ENCODE measurements at places on chromosomes 6 and 20. TPM values are rescaled to one million over a fixed set of nuclear protein-coding genes. Genes with fewer than 3 reads are reported as not detected.

GINM1 gene
- total RNA-seq: 15.9 TPM

GRCh38 chr6:12311106-12311505 is 20.9 kb downstream of the EDN1 start:
- peaks cover 4% of the 10 kb centered on the region for H3K27me3 ChIP-seq
- no peak for DNase-seq
- H3K4me1 ChIP-seq: no peaks in the 10 kb centered on the region
- H3K36me3 ChIP-seq: no peaks in the 10 kb centered on the region
- no peak overlapping the region for H3K4me3 ChIP-seq

DNA sequence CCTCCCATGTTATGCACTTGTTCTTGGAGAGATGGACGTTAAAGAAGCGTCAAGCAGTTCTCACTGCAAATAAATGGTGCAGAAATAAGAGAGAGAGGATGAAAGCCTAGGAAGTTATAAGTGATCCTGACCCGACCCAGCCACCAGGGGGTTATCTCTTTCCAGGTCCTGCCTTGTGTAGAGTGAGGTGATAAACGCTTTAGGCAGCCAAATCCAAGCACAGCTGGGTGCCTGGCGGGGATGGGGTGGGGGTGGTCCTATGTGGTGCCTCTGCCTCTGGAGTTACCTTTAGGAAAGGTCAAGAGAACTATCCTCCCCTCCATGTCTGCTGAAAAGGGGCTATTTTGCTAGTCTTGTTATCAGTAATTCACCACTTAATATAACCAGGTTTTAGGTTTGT is 9.2 kb upstream of the TFAP2A start:
- peaks cover 79% of the 10 kb centered on the region for H3K27me3 ChIP-seq
- no peak for DNase-seq
- H3K4me3 ChIP-seq: no peak overlapping the region
- H3K4me1 ChIP-seq: peaks cover 13% of the 10 kb centered on the region

GRCh38 chr20:59937150-59937549 is 3.0 kb downstream of the PPP1R3D start:
- H3K4me1 ChIP-seq: peaks cover 37% of the 10 kb centered on the region
- H3K27me3 ChIP-seq: no peaks in the 10 kb centered on the region
- H3K36me3 ChIP-seq: peaks cover 10% of the 10 kb centered on the region

DNA sequence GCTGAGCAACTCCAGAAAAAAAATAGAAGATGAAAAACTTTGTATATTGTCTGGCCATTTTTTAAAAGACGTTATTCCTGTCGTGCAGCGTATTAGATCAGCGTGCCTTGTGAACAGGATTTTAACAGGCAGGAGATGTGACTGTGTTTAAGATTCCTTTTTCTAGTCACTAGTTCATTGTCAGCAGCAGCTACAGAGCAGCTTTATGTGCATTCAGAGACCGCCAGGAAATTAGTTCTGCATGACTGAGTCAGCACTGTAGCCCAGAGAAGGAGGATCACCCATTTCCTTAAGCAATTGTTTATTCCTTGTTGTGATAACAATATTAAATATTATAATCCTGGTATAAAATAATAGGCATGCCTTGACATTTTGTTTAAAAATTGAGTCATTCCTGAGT is 75.4 kb upstream of the ADGRB3 start:
- no peaks in the 10 kb centered on the region for H3K27me3 ChIP-seq
- H3K36me3 ChIP-seq: no peaks in the 10 kb centered on the region
- no peak overlapping the region for H3K27ac ChIP-seq
- H3K4me1 ChIP-seq: no peaks in the 10 kb centered on the region
- no peak overlapping the region for H3K4me3 ChIP-seq
- no peak for DNase-seq

DNA sequence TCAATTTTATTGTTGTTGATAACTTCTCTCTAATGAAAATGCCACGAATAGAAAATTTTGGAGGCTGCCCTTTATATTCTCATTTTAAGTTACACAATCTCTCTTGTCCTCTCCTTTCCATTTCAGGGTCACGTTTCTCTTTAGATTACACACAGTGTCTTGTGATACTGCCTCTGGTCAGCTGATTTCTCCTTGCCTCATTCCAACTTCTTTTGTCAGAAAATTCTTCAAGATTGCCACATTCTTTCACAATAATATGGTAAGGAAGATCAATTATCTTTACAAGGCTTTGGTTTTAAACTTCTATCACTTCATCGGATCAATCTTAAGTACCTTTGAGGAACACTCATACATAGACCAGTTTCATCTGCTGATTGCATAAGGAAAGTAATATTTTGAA is 370.3 kb downstream of the RFPL4B start:
- no peaks in the 10 kb centered on the region for H3K27me3 ChIP-seq
- no peak for DNase-seq
- H3K36me3 ChIP-seq: no peaks in the 10 kb centered on the region
- H3K4me1 ChIP-seq: no peaks in the 10 kb centered on the region
- no peak overlapping the region for H3K27ac ChIP-seq

DNA sequence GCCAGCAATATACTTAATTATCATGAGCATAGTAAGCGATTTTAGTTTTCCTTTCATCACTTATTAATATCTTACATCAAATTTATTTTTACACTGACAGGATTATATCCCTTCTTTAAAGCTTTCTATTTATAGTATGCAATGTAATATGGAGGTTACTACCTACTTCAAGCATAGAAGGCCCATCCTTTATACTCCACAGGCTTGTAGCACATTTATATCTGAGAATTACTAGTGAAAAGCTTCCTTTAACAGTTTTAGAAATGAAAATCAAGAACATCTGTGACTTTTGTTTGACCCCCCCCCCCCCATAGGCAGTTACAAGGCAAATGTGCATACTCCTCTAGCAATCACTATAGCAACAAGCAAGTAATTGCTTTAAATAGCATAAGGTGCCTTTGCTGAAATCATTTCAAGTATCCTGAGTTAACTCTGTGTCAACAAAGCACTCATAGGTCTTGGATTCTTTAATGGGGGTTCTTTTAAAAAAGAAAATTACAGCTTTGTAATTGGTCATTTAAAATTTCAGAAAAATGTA is 917.7 kb downstream of the PHF3 start:
- H3K27me3 ChIP-seq: no peaks in the 10 kb centered on the region
- H3K4me3 ChIP-seq: no peak overlapping the region
- no peak for DNase-seq
- H3K36me3 ChIP-seq: no peaks in the 10 kb centered on the region
- H3K4me1 ChIP-seq: no peaks in the 10 kb centered on the region
- H3K27ac ChIP-seq: no peak overlapping the region

SYNDIG1 gene
- not detected for total RNA-seq

- DNase-seq: no peak
- no peak overlapping the region for H3K27ac ChIP-seq
- H3K36me3 ChIP-seq: no peaks in the 10 kb centered on the region
- no peaks in the 10 kb centered on the region for H3K27me3 ChIP-seq
- H3K4me1 ChIP-seq: no peaks in the 10 kb centered on the region
Measured at GRCh38 chr6:8707956-8708772, 272.8 kb upstream of the SLC35B3 start.

GRCh38 chr6:134316733-134317431 is 1.0 kb downstream of the SGK1 start:
- H3K36me3 ChIP-seq: peaks cover 2% of the 10 kb centered on the region
- H3K4me1 ChIP-seq: peaks cover 19% of the 10 kb centered on the region

TNNC2 gene
- total RNA-seq: not detected

DNAJC5 gene
- total RNA-seq: 30.1 TPM

DNA sequence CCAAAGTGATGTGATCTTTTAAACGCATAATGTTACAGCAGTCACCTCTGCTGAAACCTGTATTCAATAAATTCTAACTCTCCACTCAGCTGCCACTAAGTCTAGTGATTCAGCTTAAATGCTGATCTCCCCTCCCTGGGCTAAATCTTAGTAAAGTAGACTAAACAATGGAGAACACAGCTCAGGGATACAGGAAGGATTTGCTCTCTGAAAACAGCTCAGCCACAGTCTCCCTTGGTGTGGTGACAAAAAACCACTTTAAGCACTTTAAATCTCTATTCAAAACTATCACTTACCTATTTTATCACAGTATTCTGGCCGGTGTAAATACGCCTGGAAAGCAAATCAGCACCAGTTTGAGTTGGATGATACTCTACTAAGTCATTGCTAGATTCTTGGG is 130.6 kb downstream of the RFX6 start:
- H3K36me3 ChIP-seq: no peaks in the 10 kb centered on the region
- no peaks in the 10 kb centered on the region for H3K4me1 ChIP-seq
- no peak for DNase-seq
- no peak overlapping the region for H3K27ac ChIP-seq
- no peak overlapping the region for H3K4me3 ChIP-seq
- peaks cover 2% of the 10 kb centered on the region for H3K27me3 ChIP-seq

- H3K4me3 ChIP-seq: no peak overlapping the region
- peaks cover 40% of the 10 kb centered on the region for H3K27me3 ChIP-seq
- H3K27ac ChIP-seq: no peak overlapping the region
- no peak for DNase-seq
Measured at GRCh38 chr6:165987483-165988301, 180.0 kb downstream of the TBXT start.

DDAH2 gene
- 4.4 TPM for total RNA-seq

GRCh38 chr6:50709366-50709734 is 4.0 kb upstream of the TFAP2D start:
- DNase-seq: no peak
- H3K4me3 ChIP-seq: no peak overlapping the region
- H3K4me1 ChIP-seq: no peaks in the 10 kb centered on the region
- peaks cover 64% of the 10 kb centered on the region for H3K27me3 ChIP-seq
- no peak overlapping the region for H3K27ac ChIP-seq

GRCh38 chr20:38644588-38645260 is 43.1 kb downstream of the ARHGAP40 start:
- no peak overlapping the region for H3K4me3 ChIP-seq
- no peak overlapping the region for H3K27ac ChIP-seq
- peaks cover 7% of the 10 kb centered on the region for H3K4me1 ChIP-seq
- H3K27me3 ChIP-seq: peaks cover 35% of the 10 kb centered on the region
- DNase-seq: no peak
- no peaks in the 10 kb centered on the region for H3K36me3 ChIP-seq

RFX6 gene
- total RNA-seq: not detected

DNA sequence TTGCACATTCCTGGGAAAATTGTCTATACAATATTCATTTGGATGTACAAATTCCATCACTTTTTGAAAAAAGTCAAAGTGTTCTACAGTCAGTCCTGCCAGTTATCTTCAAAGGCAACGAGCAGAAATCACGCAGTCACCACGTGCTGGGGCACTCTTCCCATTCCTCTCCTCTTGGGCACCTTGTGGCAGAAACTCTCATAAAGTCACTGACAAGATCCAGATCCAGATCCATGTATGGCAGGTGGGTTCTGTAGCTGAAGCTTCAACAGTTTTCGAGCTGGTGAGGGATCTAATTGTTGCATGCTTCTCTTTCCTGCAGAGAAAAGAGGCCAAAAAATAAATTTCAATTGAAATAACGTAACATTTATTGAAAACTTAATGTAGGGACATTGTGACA is 6.7 kb upstream of the NDRG3 start:
- H3K36me3 ChIP-seq: peaks cover 44% of the 10 kb centered on the region
- no peaks in the 10 kb centered on the region for H3K27me3 ChIP-seq
- no peaks in the 10 kb centered on the region for H3K4me1 ChIP-seq
- no peak overlapping the region for H3K4me3 ChIP-seq
- no peak for DNase-seq

GABRR1 gene
- total RNA-seq: not detected

DEFB119 gene
- total RNA-seq: not detected

- H3K27me3 ChIP-seq: peaks cover 21% of the 10 kb centered on the region
- no peak for DNase-seq
- no peaks in the 10 kb centered on the region for H3K36me3 ChIP-seq
- no peak overlapping the region for H3K4me3 ChIP-seq
- no peaks in the 10 kb centered on the region for H3K4me1 ChIP-seq
Measured at GRCh38 chr20:58555078-58555765, 40.0 kb upstream of the APCDD1L start.

KATNA1 gene
- total RNA-seq: 21.6 TPM

DNA sequence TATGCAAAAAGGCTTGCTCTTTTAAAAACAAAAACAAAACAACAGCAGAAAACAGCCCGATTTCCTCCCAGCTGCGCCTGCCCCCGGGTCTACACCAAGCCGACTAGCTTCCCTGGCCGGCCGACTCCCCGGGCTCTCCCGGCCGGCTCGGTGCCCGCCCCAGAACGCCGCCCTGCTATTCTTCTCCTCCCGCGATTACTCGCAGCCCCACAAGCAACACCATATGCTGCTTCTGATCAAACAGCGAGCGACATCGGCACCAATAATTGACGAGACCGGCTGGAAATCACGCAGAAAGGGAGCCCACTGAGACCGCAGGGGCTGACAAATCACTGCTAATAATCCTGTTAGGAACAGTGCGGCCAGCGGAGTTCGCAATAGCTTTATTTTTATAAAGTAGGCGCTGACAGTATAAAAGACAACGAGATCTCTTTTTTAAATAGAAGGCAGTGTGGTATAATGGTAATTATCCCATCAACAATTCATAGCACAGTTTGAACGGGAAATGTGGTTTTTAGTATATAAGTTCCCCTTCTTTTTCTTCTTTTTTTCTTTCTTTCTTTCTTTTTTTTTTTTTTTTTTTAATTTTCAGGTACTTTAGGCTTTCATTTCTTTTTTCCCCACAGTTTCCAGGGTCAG is 3.3 kb downstream of the SIM1 start:
- no peak for DNase-seq
- no peak overlapping the region for H3K4me3 ChIP-seq
- no peak overlapping the region for H3K27ac ChIP-seq
- peaks cover 77% of the 10 kb centered on the region for H3K27me3 ChIP-seq
- H3K4me1 ChIP-seq: peaks cover 19% of the 10 kb centered on the region
- peaks cover 14% of the 10 kb centered on the region for H3K36me3 ChIP-seq

- peaks cover 28% of the 10 kb centered on the region for H3K4me1 ChIP-seq
- H3K36me3 ChIP-seq: peaks cover 14% of the 10 kb centered on the region
- no peak for DNase-seq
- H3K27ac ChIP-seq: no peak overlapping the region
- peak overlapping the region; percentile 84 for H3K4me3 ChIP-seq
Measured at GRCh38 chr6:119350952-119351372, 1.4 kb upstream of the MAN1A1 start.

- no peak overlapping the region for H3K27ac ChIP-seq
- no peaks in the 10 kb centered on the region for H3K27me3 ChIP-seq
Measured at GRCh38 chr6:53412751-53413150, 64.0 kb upstream of the ELOVL5 start.

DNA sequence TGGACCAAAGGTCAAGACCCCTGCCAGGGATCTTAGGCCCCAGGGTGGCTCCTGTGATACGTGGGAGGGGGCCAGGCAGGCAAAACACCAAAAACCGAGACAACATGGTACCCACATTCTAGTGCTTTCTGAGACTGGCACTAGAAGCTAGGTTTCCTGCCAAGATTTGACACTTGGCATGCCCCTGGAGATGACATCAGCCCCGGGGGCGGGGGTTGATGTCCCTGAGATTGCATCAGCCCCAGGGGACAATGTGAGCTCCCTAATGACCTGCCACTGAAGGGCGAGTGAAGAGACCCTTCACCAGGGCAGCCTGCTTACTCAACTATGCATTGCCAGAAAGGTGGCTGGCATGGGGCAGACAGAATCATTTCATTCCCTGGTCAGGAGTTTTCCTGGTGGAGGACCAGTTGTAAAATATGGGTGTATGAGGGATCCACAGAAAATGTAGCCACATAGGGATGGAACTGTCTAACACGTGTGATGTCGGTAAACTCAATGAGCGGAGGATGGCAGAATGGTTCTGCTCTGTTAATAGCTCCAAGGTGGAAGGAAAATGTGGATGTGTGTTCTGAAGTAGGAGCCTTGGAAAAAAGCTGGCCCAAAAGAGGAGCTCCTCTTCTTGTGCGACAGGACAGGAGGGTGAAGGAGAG is 219.7 kb downstream of the UNC5CL start:
- H3K36me3 ChIP-seq: no peaks in the 10 kb centered on the region
- no peaks in the 10 kb centered on the region for H3K4me1 ChIP-seq
- peak; percentile 49 for DNase-seq

PCSK2 gene
- not detected for total RNA-seq

GRCh38 chr20:21393816-21394519 is 3.4 kb downstream of the NKX2-4 start:
- no peak overlapping the region for H3K4me3 ChIP-seq
- peaks cover 18% of the 10 kb centered on the region for H3K36me3 ChIP-seq
- H3K4me1 ChIP-seq: peaks cover 25% of the 10 kb centered on the region
- H3K27me3 ChIP-seq: peaks cover 52% of the 10 kb centered on the region

TBC1D20 gene
- 20.9 TPM for total RNA-seq

All from activated CD4-positive, alpha-beta T cell treated with anti-CD3 and anti-CD28 coated beads for 36 hours (primary cell).